ENCODE measurements at places on chromosomes 4 and X.

GRCh38 chr4:38359113-38359512, 304.9 kb upstream of the KLF3 start:
- DNase-seq, result no peak

DNA sequence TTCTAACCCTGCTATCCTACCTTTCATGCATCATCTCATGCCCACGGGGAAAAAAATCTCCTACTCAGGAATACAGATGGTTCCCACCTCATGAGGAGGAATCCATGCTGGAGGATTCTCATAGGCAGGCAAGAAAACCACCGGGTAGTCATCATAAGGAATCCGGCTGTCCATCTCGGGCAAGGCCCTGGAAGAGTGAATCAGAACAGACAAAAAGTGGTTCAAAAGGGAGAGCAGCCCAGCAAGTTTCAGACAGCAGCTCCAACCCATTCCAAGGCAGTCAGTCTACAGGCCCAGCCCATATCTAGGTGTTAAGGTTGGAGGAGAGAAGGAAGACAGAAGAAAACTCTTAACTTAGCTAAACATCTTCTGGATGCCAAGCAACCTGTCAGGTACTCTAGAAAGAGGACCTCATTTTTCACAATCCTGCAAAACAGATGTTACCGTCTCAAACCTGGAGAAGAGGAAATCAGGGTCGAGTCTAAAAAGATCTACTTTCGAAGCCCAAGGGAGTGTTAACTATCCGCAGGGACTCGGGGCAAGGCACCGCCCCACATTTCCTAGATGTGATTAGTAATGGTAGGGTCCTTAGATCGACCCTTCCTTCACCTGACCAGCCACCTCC, 447 bp downstream of the PDZD11 start:
- DNase-seq, result no peak

DNA sequence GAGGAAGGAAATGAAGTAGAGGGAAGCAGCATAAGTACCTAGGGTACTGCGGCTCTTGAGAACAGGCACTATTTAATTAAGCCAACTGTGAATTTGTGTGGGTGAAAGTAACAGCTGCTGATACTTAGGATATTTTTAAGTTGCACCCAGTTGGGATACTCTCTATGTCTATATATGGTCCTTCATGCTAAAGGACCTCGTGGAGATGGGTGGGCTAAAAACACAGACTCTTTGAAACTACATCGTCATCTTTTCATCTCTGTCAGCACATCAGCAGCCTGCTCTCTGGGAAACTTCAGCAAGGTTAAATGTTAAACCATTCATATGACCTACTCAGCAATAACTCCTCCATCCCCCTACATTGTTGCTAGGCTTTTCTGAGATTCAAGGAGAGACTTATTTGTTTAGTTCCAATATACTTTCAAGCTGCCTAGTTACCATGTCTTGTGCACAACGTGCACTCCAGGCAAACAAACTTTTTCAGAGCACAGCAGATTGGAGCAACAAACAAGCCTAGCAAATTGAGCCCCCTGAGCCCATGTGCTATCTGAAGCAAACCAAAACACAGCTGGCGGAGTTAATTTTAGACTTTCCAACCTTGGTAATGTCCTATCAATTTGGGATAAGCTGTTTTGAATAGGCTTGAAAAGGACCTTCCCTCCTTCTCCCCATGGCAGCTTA, 6.2 kb upstream of the MOB1B start:
- no peak for DNase-seq

- DNase-seq, result no peak
Observed at GRCh38 chrX:18098763-18099162, 121.9 kb downstream of the BEND2 start.

DNA sequence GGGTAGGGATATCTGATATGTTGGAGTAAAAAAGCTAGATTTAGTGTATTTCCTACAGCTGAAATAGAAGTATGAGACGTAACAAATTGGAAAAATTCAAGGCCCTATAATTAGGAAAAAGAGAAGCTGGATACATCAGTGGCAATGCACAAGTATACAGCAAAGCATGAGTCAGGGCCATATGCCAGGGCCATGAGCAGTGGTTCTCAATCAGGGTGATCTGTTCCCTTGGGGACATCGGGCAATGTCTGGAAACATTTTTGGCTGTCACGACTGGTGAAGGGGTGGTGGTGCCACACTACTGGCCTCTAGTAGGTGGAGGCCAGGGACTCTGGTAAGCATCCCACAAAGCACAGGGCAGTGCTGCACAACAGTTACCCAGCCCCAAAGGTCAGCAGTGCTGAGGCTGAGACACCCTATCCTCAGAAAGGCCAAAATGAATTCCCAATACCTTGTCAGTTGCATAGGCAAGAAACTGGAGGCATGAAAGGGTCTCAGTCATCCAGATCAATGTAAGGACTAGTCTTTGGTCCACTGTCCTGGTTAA, 36.8 kb upstream of the NAP1L5 start:
- DNase-seq, result no peak

GRCh38 chrX:77436682-77437081, 10.5 kb upstream of the FGF16 start:
- DNase-seq, result peak; percentile 11

- DNase-seq, result peak; percentile 54
Observed at GRCh38 chr4:20253735-20254409, 2.2 kb downstream of the SLIT2 start.

- no peak for DNase-seq
Observed at GRCh38 chr4:17807446-17807845, 3.1 kb downstream of the DCAF16 start.

- no peak for DNase-seq
Observed at GRCh38 chr4:116400480-116400879, 684.9 kb downstream of the TRAM1L1 start.

GRCh38 chr4:113116414-113117357, 67.2 kb downstream of the ANK2 start:
- DNase-seq, result no peak

- no peak for DNase-seq
Observed at GRCh38 chr4:8320386-8320750, 50.8 kb downstream of the HTRA3 start.

DNA sequence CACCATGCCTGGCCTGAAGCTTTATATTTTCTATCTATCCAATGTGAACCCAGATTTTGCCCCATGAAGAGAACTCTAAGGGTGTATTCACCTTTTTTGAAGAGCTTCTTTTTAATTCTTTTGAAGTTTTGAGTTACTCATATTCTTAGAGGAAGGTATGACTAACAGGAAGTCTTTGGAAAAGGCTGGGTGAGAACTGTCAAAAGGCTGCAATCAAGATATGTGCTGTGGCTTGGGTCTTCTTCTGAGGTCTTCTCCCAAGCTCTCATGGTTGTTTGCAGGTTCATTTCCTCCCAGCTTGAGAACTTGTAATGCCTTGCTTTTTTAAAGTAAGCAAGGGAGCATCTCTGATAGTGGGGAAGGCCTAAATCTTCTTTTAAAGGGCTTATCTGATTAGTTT, 3.1 kb upstream of the C4orf17 start:
- DNase-seq, result no peak

DNA sequence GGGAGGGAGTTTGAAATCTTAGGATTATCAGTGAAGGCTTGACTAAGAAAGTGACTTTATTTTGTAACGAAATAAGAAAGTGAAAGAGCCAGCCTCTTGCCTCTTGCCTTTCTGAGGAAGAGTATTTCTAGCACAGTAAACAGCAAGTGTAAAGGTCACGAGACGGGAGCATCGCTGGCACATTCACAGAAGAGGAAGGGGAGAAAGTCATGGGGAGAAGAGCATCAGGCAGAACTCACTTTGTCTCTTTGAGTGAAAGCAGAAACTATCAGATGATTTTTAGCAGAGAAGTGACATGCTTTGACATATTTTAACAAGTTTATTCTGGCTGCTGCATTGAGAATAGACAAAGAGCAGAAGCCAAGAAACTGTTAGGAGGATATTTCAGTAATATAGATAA, 313.8 kb downstream of the CAMK2D start:
- DNase-seq, result no peak

GRCh38 chr4:38800366-38800765, 4.2 kb downstream of the TLR1 start:
- DNase-seq, result no peak

GRCh38 chr4:79206660-79207059, 119.2 kb downstream of the NAA11 start:
- DNase-seq, result no peak

DNA sequence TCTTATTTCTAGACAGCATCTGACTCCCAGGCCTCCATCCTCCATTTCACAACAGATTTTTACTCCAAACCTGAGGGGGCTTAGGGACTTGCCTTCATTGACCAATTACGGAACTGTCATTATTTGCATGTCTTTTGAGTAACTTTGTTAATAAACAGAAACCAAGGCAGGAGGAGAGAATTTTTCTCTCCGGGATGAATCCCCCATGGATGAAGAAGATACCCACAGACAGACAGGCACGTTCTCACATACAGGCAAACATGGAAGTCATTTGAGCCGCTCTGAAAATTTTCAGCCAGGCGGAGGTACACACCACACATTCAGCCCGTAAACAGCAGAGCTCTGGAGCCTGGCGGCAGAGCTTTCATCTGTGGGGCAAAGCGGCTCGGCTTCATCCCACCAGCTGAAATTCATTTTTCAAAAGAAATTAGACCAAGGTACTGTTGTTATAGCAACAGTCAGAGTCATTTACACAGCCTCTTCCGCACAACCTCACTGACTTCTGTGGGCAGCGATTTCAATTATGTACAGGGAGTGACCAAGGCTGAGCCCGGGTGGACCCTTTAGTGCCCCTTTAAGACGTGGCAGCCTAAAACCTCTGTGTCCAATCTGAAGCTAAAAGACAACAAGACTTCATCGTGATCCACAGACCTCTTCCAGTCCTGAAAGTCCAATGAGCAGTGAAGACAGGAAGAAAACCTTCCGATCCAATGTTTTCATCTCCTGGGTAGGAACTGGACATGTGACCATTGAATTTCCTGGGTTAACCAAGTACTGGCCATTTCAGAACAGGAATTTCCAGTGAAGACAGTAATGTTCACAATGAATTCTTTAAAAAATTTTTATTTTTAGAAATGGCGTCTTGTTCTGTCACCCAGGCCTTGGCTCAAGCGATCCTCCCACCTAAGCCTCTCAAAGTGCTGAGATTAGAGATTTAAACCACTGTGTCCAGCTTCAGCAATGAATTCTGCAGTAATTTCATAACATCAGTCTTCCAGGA, 237.0 kb downstream of the MGST2 start:
- DNase-seq, result no peak

- peak; percentile 80 for DNase-seq
Observed at GRCh38 chr4:185573651-185574199, 38.4 kb upstream of the PDLIM3 start.

GRCh38 chrX:132924426-132924825, 34.0 kb downstream of the HS6ST2 start:
- DNase-seq, result no peak

DNA sequence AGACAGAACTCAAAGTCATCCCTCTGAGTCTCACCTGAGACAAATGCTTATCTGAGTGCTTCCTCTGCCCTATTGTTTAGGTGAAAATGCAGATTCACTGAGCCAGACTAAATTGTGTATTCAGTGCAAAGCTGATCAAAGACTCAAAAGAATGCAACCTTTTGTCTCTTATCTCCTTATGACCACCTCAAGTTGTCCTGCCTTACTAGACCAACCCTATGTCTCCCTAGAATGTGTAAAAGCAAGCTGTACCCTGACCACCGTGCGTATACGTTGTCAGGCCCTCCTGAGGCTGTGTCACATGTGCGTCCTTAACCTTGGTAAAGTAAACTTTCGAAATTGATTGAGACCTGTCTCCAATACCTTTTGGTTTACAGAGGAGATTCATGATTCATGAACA, 63.6 kb upstream of the SH3RF1 start:
- no peak for DNase-seq

- DNase-seq, result no peak
Observed at GRCh38 chrX:19613645-19614323, 98.5 kb upstream of the MAP3K15 start.

- peak; percentile 66 for DNase-seq
Observed at GRCh38 chrX:40098264-40099054, 701 bp upstream of the BCOR start.

GRCh38 chr4:139833151-139833910, 167.7 kb downstream of the MGST2 start:
- DNase-seq, result no peak

DNA sequence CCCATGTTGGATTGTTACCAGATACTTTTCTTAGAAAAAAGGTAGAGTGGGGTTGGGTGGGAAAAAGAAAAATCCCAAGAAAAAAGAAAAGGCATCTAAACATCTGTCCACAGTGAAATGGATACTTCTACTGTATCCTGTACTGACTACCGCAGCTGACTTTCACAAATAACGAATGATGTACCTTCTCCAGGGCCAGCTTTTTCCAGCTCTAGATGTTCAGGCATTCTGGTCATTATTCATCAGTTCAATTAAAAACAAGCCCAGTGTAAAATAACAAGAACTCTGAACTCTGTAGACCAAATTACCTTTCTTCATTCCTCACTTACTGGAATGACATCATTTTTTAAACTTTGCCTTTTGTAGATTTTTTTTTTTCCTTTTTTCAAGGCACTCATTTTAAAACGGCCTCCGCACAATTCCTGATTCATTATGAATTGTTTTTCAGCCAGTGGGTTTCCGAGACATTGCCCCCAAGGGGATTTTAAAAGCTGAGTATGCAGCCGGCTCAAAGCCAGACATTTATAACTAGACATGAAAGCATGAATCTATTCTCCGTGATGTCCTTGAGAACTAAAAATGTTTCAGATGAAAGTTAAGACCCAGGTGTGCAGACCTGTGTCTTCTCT, 113.5 kb downstream of the PRKX start:
- DNase-seq, result no peak

GRCh38 chr4:74415602-74416300, 29.2 kb upstream of the AREG start:
- DNase-seq, result no peak

DNA sequence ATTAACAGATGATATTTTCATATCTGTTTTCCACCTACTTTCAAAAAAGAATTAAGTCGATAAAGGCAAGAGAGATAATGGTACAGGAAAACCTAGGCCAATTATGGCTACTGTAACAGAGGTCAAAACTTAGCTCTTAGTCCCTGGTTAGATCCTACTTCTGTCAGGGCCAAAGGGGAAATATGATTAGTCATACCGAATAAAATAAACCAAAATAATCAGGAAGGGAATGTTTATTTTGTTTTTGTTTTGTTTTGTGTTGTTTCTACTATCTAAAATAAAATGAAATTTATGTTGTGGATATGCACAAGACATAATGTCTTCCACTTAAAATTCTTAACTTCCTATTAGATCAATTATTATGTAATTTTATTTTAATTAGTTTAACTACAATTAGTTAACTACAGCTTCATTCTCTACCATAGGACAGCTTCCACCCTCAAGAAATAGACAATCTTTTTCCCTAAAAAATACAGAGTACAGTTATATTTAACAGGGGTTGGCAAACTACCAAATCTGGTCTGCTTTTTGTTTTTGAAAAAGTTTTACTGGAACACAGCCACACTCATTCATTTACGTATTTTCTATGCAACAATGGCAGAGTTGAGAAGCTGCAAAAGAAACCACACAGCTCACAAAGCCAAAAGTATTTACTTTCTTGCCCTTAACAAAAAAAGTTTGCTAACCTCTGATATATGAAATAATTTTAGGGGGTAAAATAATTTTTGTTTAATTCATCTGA, 25.4 kb downstream of the TMEM47 start:
- DNase-seq, result no peak

Data from MG63 (cell line).